ENCODE measurements at places on chromosomes 3 and 15. TPM values are rescaled to one million over a fixed set of nuclear protein-coding genes. Genes with fewer than 3 reads are reported as not detected.

CHRNB4 gene
- total RNA-seq = not detected

DNA sequence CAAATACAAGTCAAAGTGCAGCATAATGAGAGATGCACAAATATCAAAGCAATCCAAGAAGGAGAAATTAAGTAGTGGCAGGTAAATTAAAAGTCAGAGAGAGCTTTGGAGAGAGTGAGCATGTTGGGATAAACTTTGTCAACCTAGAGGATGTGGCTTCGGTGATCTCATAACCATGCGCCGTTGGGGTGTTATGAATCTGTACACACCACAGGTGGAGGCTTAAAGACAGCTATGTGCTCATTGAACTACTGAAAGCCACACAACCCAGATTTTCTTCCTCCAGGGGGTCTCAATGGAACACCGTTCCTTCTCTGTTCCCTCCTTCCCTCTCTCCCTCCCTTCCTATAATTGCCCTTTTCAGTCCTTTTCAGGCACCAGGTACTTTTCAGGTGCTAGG, 52.0 kb downstream of the SUCNR1 start:
- H3K27ac ChIP-seq = no peak overlapping the region
- H3K4me3 ChIP-seq = no peak overlapping the region
- no peaks in the 10 kb centered on the region for H3K27me3 ChIP-seq

LDHAL6B gene
- total RNA-seq = not detected

TM4SF18 gene
- 3.1 TPM for total RNA-seq

DNA sequence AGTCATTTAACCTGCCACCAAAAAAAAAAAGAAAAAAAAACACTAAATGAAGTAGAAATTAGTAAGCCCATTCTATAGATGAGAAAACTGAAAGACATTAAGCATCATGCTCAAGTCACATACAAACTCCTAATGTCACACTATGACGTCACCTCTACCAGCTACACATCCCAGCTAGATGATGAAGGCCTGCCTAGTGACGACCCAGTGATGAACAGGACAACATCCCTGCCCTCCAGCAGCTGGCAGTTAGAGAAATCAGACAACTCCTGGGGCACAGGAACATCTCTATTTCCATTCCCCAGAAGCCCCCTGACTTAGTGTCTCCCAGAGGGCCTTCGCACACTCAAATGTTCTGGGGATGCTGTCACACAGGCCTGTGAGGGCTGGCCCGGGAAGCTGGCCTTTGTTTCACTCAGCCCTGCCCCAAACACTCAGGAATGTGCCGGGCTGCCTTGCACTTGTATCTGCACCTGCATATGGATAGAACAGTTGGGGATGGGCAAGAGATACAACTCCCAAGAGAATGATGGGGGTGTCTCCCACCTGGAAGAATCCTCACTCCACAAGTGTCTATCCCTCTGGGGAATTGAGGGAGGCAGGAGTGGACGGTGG, 7.0 kb upstream of the HAPLN3 start:
- no peak overlapping the region for H3K4me3 ChIP-seq
- peaks cover 5% of the 10 kb centered on the region for H3K36me3 ChIP-seq
- H3K4me1 ChIP-seq = no peaks in the 10 kb centered on the region
- no peak for DNase-seq

GRCh38 chr15:80379693-80380092, 24.5 kb upstream of the ARNT2 start:
- no peaks in the 10 kb centered on the region for H3K36me3 ChIP-seq
- no peak overlapping the region for H3K27ac ChIP-seq
- no peak for DNase-seq
- H3K4me3 ChIP-seq = no peak overlapping the region
- peaks cover 1% of the 10 kb centered on the region for H3K4me1 ChIP-seq

TMEM45A gene
- total RNA-seq = 47.5 TPM

MLF1 gene
- 8.7 TPM for total RNA-seq

NR2E3 gene
- 3.2 TPM for total RNA-seq
